IMR-90 (cell line): ENCODE measurements at places on chromosomes 7 and 10. TPM values are rescaled to one million over a fixed set of nuclear protein-coding genes. Genes with fewer than 3 reads are reported as not detected.

DNA sequence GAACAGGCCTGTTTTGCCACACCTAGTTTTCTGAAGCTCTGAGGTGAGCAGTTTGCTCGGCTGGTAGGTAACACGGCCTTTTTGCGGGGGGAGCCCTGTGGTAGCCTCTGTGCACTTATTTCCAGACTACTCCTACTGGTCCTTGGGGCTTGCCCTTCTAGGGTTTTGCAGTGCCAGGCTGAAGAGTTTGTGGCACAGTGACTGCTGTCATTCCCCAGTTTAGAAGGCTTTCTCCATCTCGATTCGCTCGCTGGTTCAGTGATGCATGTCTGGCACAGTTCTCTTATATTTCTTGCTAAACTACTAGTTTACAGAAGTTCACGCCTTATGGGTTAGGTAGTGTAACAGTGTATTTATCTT lies 711 bp downstream of the KIF20B start:
- DNase-seq: peak; percentile 5
- H3K27me3 ChIP-seq: no peaks in the 10 kb centered on the region
- H3K4me1 ChIP-seq: peaks cover 2% of the 10 kb centered on the region; the same call in 1 of the 2 replicates
- H3K36me3 ChIP-seq: no peaks in the 10 kb centered on the region

DNA sequence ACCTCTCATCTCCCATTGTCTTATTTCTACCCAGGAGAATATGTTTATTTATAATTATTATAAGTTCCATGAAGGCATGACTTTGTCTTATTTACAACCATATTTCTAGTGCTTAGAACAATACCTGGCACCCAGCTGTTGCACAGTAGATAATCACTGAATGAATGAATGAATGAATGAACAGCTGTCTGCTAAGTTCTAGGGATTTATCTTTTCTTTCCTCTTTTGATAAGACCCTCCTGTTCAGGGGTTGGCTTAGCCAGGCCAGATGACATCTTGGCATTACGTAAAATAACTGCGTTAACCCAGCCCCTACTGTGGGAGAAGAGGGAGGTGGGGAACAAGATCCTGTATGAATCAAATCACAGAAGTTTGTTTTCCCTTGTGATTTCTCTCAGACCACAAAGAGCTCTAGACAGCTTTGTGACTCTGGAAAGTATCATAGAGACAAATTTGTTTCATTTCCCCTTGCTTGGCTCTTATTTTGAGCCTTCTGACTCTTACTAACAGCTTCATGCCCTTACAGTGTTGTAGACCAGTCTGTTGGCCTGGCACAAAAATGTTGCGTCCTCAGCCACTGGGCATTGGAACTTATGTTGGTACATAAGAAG lies 8.4 kb downstream of the ZNF862 start:
- no peaks in the 10 kb centered on the region for H3K27me3 ChIP-seq
- no peak for DNase-seq
- H3K4me3 ChIP-seq: no peak overlapping the region
- no peak overlapping the region for H3K27ac ChIP-seq
- H3K4me1 ChIP-seq: no peaks in the 10 kb centered on the region

DNA sequence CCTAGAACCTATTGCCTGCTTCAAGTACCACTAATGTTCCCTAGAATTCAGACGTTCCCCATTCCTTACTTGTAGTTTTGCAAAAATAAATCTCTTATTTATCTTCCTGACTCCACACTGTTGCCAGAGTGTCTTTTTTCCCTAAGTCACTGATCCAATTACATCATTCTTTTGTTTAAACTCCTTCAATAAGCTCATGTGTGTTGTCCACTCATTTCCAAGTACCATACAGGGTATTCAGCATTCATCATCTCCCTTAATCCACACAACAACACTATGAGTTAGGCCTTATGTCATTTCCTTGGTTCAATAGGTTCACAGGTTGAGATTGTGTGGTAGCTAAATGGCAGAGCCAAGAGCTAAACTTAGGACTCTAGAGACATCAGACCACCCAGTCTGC lies 119.9 kb upstream of the RHOBTB1 start:
- H3K4me1 ChIP-seq: peaks cover 1% of the 10 kb centered on the region; the same call in 1 of the 2 replicates
- H3K4me3 ChIP-seq: no peak overlapping the region
- H3K27ac ChIP-seq: no peak overlapping the region
- no peaks in the 10 kb centered on the region for H3K36me3 ChIP-seq
- H3K27me3 ChIP-seq: peaks cover 5% of the 10 kb centered on the region; the same call in 1 of the 2 replicates
- DNase-seq: peak; percentile 23

Gene MARCHF5
- total RNA-seq: 14.9 and 20.8 TPM in 2 replicates

Gene PSD
- 1.4 and 2.0 TPM in 2 replicates for total RNA-seq

GRCh38 chr7:117619681-117620080 lies 139.9 kb downstream of the CFTR start:
- no peak overlapping the region for H3K4me3 ChIP-seq
- DNase-seq: no peak
- H3K36me3 ChIP-seq: no peaks in the 10 kb centered on the region
- no peaks in the 10 kb centered on the region for H3K27me3 ChIP-seq

Gene HPSE2
- total RNA-seq: not detected in 2 replicates

Gene TMEM229A
- not detected in 2 replicates for total RNA-seq

Gene C7orf57
- not detected in 2 replicates for total RNA-seq

GRCh38 chr7:112199672-112200071 lies 6.5 kb downstream of the DOCK4 start:
- peaks cover 3% of the 10 kb centered on the region; the same call in 1 of the 2 replicates for H3K4me1 ChIP-seq
- no peak for DNase-seq
- H3K4me3 ChIP-seq: no peak overlapping the region
- no peak overlapping the region for H3K27ac ChIP-seq

- no peaks in the 10 kb centered on the region for H3K4me1 ChIP-seq
- DNase-seq: no peak
- no peaks in the 10 kb centered on the region for H3K27me3 ChIP-seq
- no peak overlapping the region for H3K27ac ChIP-seq
These were observed 561.7 kb downstream of the GATA3 start for GRCh38 chr10:8616166-8616565.
